Spleen (tissue), 13 donors: ENCODE measurements at places on chromosomes 7 and 10. TPM values are rescaled to one million over a fixed set of nuclear protein-coding genes. Genes with fewer than 3 reads are reported as not detected.

Gene RHOBTB1
- 49.2 TPM for total RNA-seq

GRCh38 chr7:18900803-18901202, 216.6 kb downstream of the TWIST1 start:
- no peak overlapping the region for H3K27ac ChIP-seq
- no peak overlapping the region for H3K4me3 ChIP-seq
- no peaks in the 10 kb centered on the region for H3K36me3 ChIP-seq
- H3K4me1 ChIP-seq = no peaks in the 10 kb centered on the region
- DNase-seq = no peak
- H3K27me3 ChIP-seq = no peaks in the 10 kb centered on the region

Gene TRIM4
- 37.2 TPM for total RNA-seq

GRCh38 chr7:44752822-44753221, 4.2 kb downstream of the ZMIZ2 start:
- no peak for DNase-seq
- H3K27me3 ChIP-seq = no peaks in the 10 kb centered on the region
- peaks cover 28% of the 10 kb centered on the region for H3K36me3 ChIP-seq
- H3K27ac ChIP-seq = peak overlapping the region; percentile 100
- H3K4me3 ChIP-seq = no peak overlapping the region

DNA sequence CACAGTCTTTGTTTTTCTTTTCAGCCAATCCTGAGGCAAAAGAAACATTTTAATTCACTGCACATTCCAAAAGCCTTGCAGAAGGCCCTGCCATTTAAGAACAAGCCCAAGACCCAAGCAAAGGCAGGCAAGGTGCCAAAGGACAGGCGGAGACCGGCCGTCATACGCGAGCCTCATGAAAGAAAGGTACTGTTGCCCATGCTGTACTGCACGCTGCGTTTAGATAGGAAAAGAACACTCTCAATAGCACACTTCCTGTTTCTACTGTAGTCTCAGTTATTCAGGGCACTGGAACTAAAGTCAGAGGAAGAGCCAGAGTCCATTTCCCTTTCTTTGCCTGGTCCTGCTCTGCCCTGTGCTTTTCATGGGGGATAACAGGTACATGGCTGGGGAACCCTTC, 47.6 kb downstream of the BMS1 start:
- no peak overlapping the region for H3K27ac ChIP-seq
- DNase-seq = no peak
- peaks cover 82% of the 10 kb centered on the region for H3K36me3 ChIP-seq
- no peaks in the 10 kb centered on the region for H3K27me3 ChIP-seq
